ENCODE measurements at places on chromosomes 13 and 19.

DNA sequence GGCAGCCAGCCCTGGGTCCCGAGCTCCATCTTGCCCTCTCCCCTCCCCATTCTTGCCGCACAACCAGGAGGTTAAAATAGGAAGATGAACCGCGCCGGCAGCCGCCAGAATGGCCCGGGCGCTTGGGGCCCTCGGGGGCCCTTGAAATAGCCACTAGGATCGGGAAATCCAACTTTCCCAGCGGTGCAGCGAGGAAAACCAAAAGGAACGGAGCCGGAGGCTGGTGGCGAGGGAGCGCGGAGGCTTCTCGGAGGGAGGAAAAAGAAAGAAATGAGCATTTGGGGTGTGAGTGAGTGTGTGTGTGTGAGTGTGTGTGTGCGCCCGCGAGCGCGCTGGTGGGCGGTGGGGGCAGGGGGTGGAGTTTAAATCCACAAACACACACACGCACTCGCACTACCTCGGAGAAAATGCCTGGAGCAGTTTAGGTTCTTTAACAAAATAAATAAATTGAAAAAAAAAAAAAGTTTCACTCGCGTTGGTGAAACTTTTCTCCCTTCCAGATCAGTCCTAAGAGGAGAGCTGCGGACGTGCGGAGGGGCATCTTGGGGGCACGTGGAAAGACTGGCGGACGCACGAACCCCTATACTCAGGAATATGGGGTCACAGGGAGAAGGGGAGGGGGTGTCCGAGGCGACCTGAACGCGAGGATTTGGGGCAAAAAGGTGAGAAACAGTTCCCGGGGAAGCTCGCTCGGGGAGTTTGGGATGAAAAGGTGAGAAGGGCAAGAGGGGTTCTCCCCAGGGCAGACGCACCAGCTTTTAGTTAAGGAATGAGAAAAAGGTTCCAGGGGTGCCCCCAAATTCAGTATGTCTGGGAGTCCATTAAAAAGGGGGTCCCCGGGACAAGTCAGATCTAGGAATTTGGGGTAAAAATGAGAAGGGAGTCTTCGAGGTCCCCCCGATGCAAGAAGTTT, 1.3 kb downstream of the RFX2 start:
- no peak for DNase-seq

GRCh38 chr13:110030394-110030928, 244.1 kb upstream of the IRS2 start:
- no peak for DNase-seq

- no peak for DNase-seq
Observed at GRCh38 chr19:29084266-29084665, 128.7 kb downstream of the UQCRFS1 start.

GRCh38 chr13:91203430-91203829, 144.1 kb upstream of the MIR17HG start:
- DNase-seq: no peak

DNA sequence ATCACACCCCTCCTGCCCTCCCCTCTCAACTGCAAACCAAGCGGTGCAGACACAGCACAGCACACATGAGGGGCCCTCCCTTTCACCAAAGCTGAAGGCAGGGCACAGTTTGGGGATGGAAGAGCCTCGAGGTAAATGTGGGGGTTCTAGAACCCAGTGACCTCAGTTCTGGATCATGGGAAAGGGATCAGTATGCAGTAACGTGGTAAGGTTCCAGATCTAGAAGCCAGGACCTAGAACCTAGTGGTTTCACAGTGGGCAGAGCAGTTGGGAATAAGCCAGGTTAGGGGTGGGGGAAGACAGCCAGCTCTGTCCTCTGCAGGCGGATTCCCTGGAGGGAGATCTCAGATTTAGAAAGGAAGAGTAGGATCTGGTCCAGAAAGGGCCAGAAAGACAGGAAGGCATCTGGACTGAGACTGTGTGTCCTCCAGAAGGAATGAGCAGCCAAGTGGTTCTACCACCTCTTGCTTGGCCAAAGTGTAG, 3.1 kb downstream of the FTL start:
- DNase-seq: no peak

DNA sequence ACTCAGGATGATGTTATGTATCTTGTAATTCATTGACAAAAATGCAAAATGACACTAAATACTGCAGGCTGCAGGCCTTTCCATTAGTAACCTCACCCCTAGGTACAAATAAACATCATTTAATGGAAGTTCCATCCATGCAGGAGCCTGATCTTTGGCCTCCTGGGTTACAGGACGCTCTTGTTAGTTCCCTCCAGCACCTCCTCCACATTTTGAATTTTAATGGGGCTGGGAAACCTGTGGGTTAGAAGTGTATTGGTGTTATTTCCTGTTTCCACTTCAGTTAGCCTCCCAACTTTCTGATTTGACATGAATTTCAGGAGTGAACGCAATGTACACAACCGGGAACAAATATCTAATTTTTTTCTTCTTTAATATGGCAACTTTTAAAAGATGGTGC, 237.1 kb upstream of the ARGLU1 start:
- no peak for DNase-seq

- DNase-seq: no peak
Observed at GRCh38 chr13:46908501-46908900, 11.6 kb upstream of the HTR2A start.

DNA sequence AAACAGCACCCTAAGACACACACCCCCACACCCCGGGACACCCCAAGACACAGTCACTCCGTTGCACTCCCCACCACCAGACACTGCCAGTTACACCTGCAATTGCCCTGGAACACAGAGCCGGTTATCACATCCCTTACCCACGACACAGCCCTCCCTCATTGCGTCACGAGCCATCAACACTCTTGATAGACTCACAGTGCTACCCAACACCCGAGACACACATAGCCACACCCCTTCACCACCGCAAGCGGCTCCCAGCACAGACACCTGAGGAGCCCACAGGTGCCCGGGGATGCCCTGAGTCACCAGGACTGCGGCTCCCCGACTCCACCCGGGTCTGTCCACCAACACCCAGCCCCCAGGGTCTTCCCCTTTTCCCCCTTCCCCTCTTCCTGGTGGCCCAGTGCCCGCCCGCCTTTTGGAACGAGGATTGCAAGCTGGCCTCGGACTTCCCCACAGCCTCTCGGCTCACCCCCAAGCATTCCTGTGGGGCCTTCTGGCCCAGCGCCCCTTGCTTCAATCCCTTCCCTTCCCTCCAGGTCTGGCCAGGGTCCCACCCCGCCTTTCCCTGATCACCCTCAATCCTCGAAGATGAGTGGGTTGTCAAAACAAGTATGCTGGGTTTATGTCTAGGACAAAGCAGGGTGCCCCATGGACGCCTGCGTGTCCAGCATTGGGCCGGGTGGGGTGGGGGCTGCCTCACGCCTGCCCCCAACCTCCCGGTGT, 1.7 kb upstream of the PTGER1 start:
- DNase-seq: peak; percentile 41

DNA sequence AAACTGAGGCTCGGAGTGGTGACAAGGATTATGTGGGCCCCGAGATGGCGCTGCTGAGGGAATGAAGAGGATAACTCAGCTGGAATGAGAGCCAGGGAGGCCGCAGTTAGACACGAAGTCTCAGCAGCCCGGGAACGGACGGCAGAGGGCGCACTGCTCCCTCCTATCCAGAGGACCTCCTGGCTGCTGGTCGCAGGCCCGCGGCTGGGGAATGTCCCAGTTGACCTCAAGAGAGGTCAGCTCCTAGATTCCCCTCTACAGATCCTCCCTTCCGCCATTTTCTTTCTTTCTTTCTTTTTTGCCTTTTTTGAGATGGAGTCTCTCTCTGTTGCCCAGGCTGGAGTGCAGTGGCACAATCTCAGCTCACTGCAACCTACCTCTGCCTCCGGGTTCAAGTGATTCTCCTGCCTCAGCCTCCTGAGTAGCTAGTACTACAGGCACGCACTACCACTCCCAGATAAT, 24.1 kb upstream of the ASPDH start:
- peak; percentile 33 for DNase-seq

- no peak for DNase-seq
Observed at GRCh38 chr13:79582896-79583295, 101.9 kb downstream of the NDFIP2 start.

- no peak for DNase-seq
Observed at GRCh38 chr13:47621931-47622330, 379.1 kb downstream of the SUCLA2 start.

GRCh38 chr19:29006057-29006735, 206.8 kb downstream of the UQCRFS1 start:
- DNase-seq: no peak

DNA sequence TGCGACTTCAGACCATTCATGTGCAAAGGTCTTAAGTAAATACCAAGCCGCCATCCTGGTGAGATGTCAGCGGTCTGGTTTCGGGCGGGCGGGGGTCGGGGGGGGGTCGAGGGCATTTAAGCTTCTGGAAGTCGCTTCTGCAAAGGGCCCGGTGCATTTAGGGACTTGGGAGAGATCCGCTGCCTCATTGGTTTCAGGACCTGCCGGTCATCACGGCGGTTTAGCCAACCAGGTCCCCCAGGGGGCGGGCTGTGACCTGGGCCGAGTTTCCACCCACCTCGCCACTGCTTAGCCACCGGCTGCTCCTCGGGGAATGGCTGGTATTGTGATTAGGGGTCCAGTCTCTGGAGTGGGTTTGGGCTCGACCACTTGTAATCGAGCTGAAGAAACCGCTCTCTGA, 7.8 kb downstream of the ANKLE1 start:
- peak; percentile 76 for DNase-seq

DNA sequence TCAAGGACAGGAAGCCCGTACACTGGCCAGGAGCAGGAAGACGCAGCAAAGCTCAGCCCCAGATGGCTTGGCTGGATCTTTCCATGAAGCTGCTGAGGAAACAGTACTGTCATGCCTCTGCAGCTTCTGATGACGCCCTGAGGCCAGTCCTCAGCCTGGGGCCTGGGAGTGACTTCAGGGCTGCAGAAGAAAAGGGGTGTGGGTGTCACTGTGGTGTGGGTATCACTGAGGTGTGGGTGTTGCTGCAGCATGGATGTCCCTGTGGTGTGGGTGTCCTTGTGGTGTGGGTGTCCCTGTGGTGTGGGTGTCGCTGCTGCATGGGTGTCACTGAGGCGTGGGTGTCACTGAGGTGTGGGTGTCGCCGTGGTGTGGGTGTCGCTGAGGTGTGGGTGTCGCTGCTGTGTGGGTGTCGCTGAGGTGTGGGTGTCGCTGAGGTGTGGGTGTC, 12.0 kb upstream of the GAS6 start:
- DNase-seq: no peak

DNA sequence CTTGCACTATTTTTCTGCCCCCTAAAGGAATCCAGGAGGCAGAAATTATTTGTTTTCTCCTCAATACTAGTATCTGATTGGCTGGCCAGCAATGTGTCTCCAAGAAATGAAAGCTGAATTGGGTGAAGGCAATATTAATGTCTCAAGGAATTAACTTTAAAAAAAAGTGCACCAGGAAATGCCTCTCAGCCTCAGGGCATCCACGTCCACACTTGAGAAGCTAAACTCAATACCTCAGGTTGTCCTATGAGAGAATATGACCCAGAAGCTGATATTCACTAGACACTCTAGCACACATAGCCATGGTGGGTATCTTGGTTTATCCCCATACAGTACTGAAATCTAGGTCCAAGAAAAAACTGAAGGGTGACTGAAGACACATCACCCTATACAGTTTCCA, 2.1 kb downstream of the ZNF91 start:
- no peak for DNase-seq

DNA sequence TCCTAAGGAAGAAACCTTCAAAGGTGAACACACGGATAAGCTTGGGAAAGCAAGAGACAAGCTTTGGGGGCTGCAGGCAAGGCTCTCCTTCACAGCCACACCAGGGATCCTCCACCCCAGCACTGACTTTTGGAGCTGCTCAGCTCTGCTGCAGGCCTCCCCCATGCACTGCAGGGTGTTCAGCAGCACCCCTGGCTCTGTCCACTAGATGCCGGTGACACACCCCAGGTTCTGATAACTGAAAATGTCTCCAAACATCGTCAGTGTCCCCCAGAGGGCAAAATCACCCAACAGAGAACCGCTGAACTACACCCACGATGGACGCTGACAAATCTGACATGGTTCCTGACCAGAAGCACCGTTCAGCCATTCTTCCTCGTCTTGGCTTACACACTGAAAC, 90.5 kb downstream of the STK24 start:
- DNase-seq: no peak

DNA sequence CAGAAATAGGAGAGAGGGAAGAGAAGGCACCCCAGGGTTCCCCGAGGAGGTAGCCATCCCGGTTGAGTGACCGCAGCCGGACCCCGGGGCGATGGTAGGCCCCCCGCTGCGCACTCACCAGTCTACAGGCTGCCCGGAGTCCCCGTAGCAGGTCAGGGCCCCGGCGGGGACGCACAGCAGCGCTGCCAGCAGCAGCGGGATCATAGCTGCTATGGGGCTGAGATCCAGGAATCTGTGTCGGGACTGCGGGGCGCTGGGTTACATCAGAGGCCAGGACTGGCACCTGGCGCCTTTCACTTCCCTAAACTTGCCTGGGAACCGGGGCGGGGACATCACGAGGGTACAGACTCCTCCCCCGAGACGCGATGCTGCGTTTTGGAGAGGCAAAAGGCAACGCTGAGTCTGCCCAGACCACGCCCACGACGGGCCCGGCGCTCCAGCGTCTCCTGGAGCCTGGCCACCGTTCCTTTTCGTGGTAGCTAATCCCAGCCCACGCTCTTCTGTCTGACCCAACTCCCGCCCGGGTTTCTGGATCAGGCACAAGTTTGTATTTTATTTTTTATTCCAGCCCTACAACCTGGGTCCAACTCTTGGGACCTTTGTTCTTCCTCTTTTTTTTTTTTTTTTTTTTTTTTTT, at the start of gene DNASE2:
Gene DNASE2 (minus strand): TSS at position 278 of the 637 bp plus-strand sequence. CDS start 74 bp downstream, at position 204.
- DNase-seq: peak; percentile 76

DNA sequence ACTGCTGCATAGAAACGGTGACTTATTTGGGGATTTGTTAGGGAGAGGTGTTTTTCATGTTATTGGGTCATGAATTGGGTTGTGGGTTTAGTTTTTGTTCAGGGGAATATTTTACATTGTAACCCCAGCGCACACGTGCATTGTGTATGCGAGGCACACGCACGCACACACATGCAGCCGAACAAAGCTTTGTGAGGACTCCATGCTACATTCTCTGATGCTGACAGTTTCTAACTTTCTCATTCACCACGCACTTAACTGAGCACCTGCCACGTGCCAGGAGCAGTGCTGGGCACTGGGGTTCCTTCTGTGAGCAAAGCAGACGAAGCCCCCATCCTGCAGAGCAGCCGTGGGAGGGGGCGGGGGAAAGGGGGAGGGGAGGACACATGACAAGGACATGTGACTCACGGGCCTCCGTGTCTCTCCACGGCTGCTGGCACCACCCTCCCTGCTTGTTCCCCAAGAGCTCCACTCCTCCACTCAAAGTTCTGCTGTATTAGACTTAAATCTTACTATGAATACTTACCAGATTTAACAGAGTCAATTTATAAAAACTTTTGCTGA, 55.6 kb downstream of the SLC7A9 start:
- no peak for DNase-seq

GRCh38 chr19:7263521-7263920, 30.7 kb downstream of the INSR start:
- no peak for DNase-seq

DNA sequence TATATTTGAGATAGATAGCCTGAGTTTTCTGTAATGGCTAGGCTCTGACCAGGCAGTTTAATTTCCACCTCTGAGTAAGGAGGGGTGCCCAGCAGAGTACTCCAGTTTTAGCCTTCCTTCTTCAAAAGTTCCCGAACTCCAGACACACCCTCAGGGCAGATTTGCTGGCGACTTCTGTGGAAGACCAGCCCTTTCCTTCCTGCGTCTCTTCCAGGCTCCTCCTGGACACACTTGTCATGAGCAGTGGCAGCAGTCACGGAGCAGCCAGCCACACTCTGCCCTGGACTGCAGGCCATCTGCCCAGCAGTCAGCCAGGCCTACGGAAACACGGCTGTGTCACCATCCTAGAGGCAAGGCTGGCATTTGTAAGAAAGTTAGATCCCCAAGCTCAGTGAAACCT, 6.6 kb upstream of the FLT1 start:
- no peak for DNase-seq

GRCh38 chr13:30334663-30335386, 27.5 kb upstream of the KATNAL1 start:
- DNase-seq: no peak

All from AG04450 (cell line).